ENCODE measurements at places on chromosomes 13 and 19.

GRCh38 chr19:7851623-7852500 is 21.8 kb downstream of the EVI5L start:
- no peak for DNase-seq

GRCh38 chr19:39996218-39996810 is 546 bp upstream of the ZNF546 start:
- DNase-seq, result no peak

DNA sequence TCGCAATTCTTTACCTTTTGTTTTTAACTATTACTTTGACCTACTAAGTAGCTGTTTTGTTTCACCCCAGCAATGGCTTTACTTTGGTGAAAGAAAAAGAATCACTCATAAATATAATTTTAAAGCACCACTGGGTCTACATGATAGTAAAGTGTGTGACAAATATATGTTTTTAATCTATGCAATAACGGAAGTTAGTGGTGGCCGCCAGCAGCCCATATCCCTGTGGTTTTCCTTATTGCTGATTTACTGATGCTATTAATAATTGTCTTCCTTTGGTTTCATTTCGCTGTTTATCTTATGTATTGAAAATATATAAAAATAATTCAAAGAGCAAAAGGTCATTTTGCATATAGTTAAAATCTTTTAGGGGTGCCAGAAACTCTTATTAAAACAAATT is 491.3 kb downstream of the DIAPH3 start:
- no peak for DNase-seq

DNA sequence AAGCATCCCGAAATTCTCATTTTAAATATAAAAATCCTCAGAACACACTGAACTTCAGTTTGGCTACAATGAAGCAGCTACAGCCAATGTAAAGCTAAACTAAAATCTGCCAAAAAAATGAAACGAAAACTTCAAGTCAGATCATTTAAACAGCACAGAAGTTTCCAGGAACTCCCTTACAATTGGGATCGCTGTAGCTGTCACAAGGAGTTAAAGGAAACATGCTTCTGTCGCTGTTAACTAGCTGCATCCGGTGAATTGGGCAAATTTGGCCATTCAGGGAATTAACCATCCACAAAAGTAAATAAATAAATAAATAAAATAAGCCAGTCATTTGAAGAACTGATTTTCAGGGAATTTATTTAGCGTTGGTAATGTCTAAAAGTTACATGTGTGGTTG is 77.0 kb upstream of the PEG3 start:
- no peak for DNase-seq

DNA sequence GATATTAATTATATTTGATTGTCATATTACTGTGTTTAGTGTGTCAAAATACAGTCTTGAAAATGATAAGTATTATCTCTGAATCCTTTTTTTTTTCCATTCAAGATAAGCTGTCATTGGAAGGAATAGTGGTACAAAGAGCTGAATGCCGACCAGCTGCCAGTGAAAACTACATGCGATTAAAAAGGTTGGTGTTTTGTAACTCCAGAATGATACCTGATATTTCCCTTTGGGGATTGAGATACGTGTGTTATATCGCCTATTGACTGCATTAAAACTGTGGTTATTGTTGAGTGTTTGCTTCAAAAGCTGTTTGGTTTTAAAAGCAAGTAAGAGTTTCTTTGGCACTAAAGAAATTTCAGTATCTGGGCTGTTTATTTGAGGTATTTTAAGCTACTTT is 6.5 kb upstream of the KCTD4 start:
- DNase-seq, result no peak

Measured in T follicular helper cell (primary cell).